HuH-7 (cell line): ENCODE measurements at places on chromosomes 12 and 14.

GRCh38 chr12:70962226-70962794 lies 41.8 kb upstream of the PTPRR start:
- no peak for DNase-seq

DNA sequence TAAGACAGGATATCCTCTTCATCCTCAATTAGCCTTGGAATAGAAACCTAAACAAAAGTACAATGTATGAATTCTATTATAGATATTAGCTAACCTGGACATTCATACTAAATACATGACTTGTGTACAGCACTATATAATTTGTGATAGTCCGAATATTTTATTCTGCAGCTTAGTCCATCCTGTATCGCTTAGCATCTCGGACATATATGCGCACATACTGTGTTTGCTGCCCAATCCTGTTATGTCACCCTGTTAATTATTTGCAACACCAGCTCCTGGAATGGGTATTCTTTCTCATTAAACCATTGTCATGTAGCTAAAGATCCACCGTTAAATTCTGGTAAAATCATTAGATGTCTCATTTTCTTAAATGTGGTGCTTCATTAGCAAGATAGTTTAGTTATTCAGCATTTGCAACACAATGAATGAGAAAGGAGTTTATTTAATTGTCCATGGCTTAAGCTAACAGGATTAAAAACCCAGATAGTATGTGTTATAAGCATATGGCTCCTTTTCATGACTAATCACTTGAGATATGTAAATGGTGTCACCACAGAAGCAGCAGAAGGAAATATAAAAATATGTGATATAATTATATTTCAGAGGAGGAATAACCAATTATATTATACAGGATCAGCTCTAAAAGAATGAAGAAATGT lies 156.0 kb upstream of the ARHGAP5 start:
- DNase-seq = no peak

- DNase-seq = no peak
Observed at GRCh38 chr14:95499354-95499750, 17.1 kb downstream of the SYNE3 start.

DNA sequence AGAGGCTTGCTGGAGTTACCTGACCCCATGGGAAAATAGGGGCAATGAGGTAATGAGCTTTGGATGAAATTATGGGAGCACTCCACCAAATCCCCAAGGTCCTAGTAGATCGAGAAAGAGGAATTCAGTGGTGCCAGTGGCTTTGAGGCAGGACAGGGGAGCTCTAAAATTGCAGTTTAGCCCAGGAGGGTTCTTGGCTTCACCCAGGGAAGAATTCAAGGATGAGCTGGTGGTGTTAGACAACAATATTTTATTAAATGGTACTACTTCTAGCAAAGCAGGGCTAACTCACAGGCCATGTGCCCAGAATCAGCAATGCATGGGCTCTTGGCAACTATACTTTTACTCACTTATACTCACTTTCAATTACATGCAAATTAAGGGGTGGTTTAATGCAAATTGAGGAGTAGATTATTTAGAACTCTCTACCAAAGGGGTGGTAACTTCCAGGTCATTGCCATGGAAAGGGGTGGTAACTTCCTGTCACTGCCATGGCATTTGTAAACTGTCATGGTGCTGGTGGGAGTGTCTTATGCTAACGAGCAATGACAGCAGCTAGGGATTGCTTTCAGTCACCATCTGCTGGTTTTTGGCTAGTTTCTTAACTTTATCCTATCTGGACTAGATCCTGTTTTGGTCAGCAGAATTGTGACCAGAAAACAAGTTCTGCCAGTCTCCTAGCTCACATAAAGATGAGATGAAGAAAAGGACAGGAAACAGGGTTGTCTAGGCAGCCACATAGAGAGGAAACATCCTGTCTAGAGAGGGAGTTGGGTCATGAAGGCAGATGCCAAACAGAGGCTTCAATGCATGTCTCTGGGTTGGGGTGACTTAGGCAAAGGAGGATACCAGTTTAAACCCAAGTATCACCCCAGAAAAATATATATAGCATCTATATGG lies 64.7 kb downstream of the ZNF641 start:
- DNase-seq = no peak

- DNase-seq = no peak
Observed at GRCh38 chr14:55085060-55085660, 33.7 kb downstream of the MAPK1IP1L start.

- DNase-seq = no peak
Observed at GRCh38 chr12:104109446-104110271, 28.4 kb downstream of the NFYB start.

DNA sequence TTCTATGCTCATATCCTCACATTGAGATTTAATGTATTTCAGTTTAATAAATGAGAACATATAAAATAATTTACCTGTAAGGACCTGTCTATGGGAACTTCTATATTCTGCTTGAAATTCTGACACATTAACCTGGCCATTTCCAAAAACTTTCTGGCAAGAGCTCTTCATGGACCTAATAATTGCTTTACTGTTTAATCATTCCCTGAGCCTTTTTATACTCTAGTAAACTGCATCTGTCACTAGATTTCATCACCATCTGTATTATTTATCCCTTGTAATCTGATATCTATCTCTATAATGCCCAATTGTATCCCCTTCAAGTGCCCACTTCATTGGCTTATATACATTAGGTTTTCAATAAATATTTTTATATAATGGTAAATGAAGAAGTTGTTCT lies 327.7 kb downstream of the RAD51B start:
- no peak for DNase-seq

DNA sequence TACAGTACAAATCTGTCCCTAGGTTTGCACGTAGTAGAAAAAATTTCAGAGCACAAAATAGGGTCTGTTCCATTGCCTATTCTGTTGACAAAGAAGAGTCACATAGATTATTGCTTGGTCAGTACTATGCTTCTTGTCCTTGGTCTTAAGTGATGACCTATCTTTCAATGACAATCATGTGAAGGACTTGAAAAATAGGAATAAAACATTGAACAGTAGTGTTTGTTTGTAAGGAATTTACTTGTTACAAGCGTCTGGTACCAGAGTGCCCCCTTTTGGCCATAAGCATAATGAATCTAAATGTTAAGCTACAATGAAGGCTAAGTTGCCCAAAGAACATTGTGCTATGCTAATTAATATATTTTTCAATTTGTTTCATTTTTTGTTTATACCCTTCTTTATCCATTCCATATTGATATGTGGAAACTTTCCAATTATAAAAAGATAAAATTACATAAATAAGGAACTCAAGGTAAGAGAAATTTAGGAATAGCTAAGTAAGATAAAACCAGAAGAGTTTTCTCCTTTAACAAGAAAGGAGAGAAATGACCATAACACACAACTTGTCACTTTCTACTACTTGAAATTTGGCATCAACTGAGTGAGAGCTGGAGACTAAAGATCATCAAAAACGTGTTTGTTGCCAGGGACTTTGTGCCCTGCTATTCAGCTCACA lies 204.7 kb downstream of the EPS8 start:
- no peak for DNase-seq

GRCh38 chr14:63203618-63204406 lies 431 bp upstream of the RHOJ start:
- peak; percentile 15 for DNase-seq

- no peak for DNase-seq
Observed at GRCh38 chr12:124529565-124530276, 37.7 kb downstream of the NCOR2 start.

DNA sequence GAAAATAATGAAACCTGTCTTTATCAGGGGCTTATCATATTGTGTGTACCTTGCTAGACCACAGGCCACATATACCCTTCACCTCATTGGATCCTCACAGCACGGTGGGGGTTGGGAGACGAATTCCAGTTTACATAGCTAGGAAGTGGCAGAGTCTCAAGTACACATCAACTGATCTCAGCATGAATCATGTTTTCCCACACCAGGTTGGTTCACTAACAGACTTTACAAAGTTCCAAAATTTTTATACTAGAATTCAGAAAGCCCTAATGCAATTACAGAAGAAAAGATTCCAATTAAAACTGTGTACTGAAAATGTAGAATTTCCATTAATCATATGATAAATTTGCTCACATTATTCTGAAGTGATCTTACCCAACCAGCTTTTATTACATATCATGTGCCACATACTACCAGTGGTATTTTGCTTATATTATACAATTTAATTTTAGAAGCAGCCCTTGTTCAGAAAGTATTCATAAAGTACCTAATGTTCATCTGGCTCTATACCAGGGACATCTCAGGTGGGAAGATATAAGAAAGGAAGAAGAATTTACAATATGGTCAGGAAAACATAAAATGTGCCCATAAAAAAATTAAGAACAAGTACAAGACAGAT lies 196.2 kb downstream of the ITPR2 start:
- no peak for DNase-seq

- no peak for DNase-seq
Observed at GRCh38 chr14:92380131-92380530, 57.2 kb downstream of the SLC24A4 start.

DNA sequence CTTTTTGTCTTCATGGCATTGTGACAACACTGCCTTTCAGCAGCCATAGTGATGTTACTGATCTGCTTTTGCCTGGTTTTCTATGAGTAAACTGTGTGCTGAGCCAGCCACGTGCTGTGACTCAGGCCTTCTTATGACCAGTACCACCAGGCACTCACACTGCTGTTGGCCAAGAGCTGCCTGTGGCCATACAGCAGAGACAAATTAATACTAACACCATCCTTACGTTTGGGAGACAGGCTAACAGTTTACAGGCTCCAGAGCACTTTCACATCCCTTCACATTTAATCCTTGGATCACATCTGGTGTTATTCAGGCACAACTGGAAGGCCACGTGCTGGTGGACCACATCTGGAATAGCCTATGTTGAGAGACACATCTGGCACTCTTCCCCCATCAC lies 377.9 kb downstream of the CCDC91 start:
- DNase-seq = no peak

- DNase-seq = no peak
Observed at GRCh38 chr12:69616025-69616424, 5.3 kb upstream of the LRRC10 start.
